ENCODE measurements at places on chromosomes 5 and 9. TPM values are rescaled to one million over a fixed set of nuclear protein-coding genes. Genes with fewer than 3 reads are reported as not detected.

DNA sequence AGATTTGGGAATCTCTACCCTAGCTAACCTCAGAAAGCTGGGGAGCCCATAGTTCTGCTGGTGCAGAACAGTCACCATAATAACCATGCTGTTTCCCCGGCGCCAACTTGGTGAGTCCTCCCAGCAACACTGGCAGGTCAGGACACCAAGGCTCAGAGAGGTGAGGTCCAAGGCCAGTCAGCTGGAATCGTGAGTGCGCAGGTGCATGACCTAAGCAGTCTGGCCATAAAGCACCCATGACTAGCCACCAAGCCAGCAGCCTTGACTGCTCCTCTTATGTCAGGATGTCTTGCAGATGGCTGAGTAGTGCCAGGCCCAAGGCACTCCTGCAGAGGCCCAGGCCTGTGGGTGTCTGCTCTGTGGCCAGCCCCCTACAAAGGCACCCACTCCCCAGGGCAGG is 2.6 kb downstream of the RNF44 start:
- no peak for DNase-seq

DNA sequence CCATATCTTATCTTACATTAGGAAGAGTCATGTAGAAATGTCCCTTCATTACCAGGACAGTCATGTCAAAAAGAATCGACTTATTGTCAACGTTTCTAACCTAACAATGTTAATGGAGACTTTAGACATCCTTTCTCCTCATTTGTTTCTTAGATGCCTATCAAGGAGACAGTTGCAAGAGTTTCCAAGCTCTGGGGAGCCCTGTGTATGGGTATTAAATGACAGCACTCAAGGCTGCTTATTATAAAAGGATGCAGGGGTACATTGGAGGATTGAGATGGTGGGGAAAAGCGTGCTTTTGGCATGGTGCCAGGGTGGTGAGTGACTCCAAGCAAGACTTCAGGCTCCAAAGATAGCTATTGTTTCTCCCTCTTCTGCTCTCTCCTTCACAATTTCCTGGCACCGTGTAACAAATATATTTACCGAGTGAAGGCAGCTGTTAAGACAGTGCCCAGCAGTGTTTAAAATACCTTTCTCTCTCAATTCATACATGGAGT is 461.3 kb upstream of the CLINT1 start:
- no peak for DNase-seq

DNA sequence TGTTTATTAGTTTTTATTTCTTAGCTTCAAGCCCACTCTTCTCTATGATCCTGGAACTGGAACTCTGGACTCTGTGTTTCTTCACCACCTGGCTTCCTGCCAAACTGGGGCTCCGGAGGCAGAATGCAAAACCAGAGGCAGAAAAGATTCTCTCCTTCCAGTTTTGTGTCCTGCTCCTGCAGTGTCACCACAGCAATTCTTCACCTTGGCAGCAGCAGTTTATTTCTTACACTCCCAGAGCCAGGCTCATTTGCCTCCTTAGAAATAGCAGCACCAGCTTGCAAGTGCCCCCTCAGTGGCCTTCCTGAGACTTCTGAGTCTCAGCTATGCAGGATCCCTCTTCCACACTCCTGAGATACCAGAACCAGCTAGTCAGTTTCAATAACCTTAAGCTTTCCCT is 26.7 kb upstream of the CAMK4 start:
- DNase-seq = no peak

GRCh38 chr5:6707852-6708251 is 5.4 kb upstream of the TENT4A start:
- DNase-seq = no peak

GRCh38 chr9:116160676-116161571 is 7.3 kb downstream of the PAPPA start:
- DNase-seq = no peak

DNA sequence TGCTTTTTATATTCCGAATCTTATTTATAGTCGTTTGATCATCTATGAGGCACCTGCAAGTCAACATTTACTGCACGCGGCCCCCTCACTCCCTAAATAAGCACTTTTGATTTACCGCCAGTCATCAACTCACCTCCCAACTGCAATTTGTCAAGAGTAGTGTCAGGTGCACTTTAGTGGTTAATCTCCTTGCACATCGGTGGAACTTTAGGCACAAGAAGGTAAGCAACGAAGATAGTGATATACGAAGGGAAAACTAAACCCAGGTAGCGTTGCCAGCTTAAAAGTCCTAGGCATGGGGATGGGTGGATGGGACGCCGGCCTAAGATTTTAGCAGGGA is 513 bp upstream of the RNF180 start:
- no peak for DNase-seq

DNA sequence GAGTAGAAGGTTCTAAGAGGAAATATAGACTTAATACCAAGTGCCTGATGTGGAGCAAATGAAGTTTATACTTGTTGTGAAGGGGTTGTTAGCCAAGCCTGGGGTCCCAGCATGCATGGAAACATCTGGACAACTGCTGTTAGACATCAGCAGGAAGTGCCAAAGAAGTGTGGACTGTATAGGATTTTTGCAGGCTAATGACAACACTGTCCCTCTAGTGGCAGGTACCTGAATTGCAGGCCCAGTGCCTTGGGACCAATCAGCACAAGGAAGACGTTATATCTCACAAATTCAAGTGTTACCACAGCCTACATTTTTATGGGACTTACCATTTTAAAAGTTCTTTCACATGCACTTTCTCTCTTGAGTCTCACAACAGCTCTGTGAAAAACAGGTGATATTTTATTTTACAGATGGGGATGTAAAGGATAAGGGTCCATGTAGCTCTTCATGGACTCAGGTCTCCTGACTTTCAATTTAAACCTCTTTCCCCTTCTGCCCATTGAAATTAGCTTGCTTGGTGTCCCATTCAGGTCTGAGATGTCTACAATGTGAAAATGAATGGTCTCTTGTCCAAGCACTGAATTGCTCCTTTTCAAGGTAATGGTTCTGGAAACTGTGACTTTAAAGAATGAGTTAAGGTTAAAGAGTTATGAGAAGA is 89.0 kb upstream of the MAP1B start:
- DNase-seq = peak; percentile 56

DAPK1 gene
- total RNA-seq = 36.8 TPM

- DNase-seq = no peak
Observed at GRCh38 chr5:36655161-36655560, 48.8 kb downstream of the SLC1A3 start.

SVEP1 gene
- total RNA-seq = 0.08 TPM

DNA sequence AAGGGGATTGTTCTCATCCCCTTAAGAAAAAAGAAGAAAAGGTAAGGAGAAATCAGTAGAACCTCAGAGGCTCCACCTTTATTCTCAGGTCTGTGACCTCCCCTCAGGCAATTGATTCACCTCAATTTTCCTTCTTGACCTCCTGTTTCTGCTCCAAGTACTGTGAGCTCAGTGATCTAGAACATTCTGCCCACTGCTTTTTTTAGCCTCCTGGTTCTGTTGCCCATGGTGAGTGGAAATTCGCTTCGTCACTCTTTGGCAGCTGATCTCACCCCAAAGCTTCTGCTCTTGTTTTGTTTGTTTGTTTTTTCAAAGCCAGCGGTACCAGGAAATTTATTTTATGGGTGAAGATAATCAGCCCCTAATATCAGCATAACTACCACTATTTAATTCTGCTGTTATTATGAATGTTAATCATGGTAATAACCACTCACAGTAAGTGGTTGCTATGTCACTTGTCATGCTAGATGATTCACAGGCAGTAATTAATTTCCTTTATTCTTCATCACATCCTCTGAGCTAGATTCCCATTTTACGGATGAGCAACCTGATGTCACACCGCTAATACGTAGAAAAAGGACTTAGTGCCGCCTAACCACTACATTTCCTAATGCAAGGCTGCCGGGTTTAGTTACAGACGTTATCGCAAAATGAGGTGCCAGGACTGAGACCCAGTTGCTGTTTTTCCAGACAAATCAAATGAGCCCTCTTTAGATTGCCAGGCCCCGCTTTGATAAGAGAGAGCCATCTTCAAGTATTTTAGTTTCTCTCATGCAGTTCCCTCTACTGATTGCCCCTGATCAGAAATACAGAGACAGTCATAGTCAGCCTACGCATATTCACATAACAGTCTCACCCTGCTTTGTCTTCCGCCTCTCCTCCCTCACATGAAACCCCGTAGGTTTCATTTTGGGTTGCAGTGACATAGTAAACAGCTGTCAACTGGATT is 78.2 kb downstream of the CYFIP2 start:
- DNase-seq = no peak

P4HA2 gene
- 9.9 TPM for total RNA-seq

DNA sequence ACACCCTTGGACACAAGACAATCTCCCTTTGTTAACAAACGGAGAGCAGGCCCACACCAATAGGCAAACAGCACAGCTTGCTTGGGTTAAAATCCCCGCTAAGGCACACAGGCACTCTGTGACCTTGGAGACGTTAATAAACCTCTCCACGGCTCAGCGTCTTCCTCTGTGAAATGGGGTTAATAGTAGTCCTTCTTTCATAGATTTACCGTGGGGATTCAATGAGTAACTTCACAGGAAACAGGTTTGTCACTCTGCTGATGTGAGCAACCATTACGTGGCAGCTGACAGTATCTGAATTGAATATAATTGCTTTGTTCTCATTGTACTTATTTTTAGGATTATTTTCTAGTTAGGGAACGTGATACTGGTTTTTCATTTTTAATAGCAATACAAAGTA is 65.2 kb upstream of the ADRA1B start:
- no peak for DNase-seq

PAPPA gene
- total RNA-seq = 1.4 TPM

GRCh38 chr9:7828334-7828733 is 28.8 kb upstream of the DMAC1 start:
- DNase-seq = no peak

DNA sequence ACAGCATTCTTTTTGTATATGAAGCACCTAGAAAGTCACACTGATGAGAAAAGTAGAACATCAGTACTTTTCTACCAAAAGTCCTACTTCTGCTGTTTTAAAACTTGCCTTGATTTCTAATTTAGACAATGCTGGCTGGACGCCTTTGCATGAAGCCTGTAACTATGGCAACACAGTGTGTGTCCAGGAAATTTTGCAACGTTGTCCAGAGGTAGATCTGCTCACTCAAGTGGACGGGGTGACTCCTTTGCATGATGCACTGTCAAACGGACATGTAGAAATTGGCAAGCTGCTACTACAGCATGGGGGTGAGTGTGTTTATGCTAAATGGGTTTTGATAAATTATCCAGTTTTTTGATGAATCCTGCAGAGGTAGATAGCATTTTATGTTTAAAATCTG is 73.5 kb downstream of the SLF1 start:
- DNase-seq = peak; percentile 15

DNA sequence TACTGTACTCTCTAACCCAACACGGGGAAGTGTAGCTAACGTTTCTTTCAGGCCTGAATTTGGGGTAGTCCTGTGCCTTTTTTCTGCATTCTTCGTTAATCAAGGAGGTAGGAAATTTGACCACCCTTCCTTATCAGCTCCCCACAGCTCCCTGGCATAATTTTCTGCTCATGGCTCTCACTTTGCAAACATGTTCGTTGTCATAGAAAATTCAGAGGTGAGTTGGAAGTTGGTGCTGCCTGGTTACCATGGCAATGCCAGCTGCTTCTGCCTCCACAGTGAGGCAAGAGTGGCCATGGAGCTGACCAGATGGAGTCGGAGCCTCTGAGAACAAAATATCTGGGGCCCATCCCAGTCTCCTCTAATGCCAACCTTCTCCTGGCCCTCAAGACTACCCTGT is 116.6 kb upstream of the BOD1 start:
- DNase-seq = no peak

HINT1 gene
- 216 TPM for total RNA-seq

DMRT2 gene
- 0.31 TPM for total RNA-seq

GRCh38 chr9:131755541-131756198 is 15.8 kb upstream of the RAPGEF1 start:
- DNase-seq = peak; percentile 94

DNA sequence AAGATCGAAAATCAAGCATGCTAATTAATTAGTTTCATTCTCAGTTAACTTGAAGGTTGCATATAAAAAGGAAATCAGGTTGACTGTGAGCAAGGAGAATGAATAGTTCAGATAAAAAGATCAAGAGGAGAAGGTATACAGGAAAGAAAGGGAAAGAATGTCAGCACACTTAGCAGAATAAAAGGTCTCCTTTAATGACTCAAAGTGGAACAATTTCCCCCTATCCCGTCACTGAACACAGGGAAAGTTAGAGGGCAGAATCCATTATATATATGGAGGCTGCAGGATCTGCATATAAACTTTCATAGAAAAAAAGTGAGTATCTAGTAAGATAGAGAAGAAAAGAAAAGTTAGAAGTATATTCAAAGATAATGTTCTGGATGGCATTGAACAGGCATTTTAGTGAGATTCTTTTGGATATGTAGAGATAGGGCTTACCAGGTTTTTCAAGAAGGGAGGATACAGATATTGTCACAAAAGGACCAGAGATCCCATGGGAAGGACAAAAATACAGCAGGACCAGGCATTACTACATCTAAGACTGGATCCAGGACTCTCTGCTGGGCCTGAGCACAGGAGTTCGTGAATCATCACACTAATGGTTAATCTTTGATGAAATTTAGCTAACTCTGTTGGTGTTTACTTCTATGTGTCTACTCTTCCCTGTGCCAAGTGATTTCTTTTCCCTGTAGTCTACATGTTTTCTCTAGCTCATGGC is 988.2 kb upstream of the ARRDC3 start:
- no peak for DNase-seq

- no peak for DNase-seq
Observed at GRCh38 chr5:150271296-150271692, 18.3 kb downstream of the CAMK2A start.

DNA sequence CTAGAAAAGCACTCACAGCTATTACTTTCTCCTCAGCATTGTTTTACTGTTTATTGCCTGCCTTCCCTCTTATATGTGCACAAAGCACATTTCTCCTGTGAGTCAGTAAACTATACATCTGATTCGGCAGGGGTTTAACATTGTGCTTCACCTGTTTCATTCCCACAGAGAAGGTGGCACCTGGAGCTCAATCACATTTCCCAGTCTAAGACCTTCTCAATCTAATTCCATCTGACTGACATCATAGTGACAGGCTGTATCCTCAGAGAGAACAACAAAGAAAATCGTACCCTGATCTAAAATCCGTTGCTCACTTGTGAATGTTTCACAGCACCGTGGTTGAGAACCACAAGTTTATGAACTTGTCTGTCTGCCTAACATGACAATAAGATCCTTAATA is 92.4 kb upstream of the CAST start:
- DNase-seq = no peak

FUT7 gene
- not detected for total RNA-seq

ZDHHC21 gene
- 16.5 TPM for total RNA-seq

- no peak for DNase-seq
Observed at GRCh38 chr5:137856201-137856600, 11.5 kb upstream of the MYOT start.

DNA sequence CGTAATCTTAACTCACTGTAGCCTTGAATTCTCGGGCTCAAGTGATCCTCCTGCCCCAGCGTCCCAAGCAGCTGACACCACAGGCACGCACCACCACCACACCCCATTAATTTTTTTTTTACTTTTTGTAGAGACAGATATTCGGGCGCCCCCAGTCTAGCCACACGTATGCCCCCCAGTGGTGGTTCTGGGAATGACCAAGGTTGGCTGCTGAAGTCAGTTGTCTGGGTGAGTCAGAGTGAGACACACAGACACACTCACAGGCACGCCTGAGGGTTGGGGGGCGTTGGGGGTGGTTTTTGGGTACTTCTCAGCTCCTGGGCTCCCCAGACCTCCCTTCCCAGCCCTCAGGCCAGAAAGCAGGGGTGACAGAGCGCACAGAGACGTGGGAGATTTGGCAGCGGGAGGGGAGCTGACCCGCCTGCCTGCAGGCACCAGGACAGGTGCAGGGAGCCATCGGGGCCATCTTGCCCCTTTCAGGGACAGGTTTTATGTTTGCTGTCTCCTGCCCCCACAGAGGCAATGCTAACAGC is 4.2 kb upstream of the ENTPD8 start:
- DNase-seq = peak; percentile 84

Data from endothelial cell (in vitro differentiated cells).